T-helper 9 cell (primary cell): ENCODE measurements at places on chromosomes 2 and 18.

DNA sequence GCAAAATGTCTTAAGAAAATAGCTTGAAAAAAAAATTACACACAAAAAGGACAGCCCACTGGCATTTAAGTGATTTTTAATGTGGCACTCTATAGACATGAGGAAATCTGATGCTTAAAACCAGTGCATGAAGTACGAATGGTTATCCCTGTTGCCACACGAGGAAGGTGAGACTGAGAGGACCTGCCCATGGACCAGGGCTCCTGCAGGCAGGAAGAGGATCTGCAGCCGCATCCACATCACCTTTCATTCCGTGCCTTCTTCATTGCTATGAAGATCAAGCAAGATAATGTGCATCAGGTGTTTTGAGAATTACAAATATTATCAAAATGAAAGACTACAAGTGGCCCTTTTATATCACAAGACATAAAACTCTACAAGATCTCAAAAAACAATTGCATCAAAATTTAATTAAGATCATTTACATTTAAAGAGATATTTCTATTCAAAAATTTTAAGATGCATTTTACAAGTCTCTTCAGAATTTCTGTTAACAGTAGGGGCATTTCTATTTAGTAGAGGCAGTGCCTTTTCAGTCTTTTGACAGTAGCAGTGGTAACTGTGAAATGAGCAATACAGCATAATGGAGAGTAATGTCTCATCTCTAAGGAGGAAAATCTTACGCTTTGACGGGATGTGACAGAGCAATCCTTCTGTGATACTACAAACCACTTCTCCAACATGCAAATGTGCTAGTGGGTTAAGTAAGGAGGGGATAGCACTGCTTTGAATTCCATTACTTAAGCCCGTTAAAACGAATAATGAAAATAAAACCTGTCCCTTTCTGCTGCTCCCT lies 83.4 kb downstream of the SLC5A7 start:
- no peak for DNase-seq

GRCh38 chr2:150107816-150108215 lies 379.7 kb downstream of the RND3 start:
- DNase-seq = no peak

DNA sequence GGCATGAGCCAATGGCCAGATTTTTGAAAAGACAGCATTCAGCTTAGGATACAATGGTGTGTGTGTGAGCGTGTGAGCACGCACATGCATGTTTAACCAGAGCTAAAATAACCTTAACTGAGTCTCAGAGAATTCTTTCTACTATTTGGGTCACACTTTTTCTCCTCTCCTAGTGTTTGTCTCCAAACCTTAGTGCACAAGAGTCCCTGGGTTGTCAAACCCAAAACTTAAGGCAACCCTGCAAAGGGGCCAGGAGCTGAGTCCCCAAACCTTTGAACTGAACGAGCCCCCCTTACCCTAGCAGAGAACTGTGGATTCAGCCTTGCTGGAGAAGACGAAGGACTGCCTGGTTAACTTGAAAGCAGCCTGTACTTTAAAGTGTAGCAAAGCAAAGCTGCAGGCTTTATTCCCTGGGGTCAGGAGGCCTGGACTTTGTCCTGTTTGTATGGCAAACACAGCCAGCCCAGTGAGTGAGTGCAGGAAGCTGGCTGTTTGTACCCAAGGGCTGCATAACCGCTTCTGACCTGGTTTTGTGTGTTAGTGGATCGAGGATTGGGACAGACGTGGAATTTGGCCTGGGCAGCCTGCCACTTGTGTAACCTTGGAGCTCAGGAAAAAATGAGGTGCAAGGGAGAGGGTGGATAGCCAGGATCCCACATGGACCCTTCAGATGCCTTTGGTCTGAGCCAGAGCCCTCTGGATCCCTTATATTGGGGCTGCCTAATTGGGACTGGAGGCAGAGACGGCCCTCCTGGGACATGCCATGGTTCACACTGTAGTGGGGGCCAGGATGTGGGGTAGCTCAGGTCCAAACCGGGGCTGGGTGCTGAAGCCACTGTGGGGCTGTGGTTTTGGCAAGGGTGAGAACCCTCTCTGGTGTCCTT lies 6.4 kb upstream of the PSMD1 start:
- DNase-seq = no peak

- no peak for DNase-seq
Measured at GRCh38 chr2:26025509-26025908, 8.4 kb upstream of the RAB10 start.

GRCh38 chr2:109216332-109216731 lies 87.3 kb downstream of the SH3RF3 start:
- DNase-seq = no peak

GRCh38 chr2:113888641-113889470 lies 1.0 kb upstream of the ACTR3 start:
- no peak for DNase-seq

GRCh38 chr18:74155276-74155675 lies 7.0 kb downstream of the TIMM21 start:
- no peak for DNase-seq

- DNase-seq = no peak
Measured at GRCh38 chr18:45958027-45958426, 9.1 kb downstream of the EPG5 start.

GRCh38 chr2:212042562-212042961 lies 496.0 kb downstream of the ERBB4 start:
- no peak for DNase-seq

GRCh38 chr2:114010001-114010400 lies 120.1 kb downstream of the ACTR3 start:
- no peak for DNase-seq

- DNase-seq = no peak
Measured at GRCh38 chr18:22683196-22683676, 249.9 kb upstream of the RBBP8 start.

DNA sequence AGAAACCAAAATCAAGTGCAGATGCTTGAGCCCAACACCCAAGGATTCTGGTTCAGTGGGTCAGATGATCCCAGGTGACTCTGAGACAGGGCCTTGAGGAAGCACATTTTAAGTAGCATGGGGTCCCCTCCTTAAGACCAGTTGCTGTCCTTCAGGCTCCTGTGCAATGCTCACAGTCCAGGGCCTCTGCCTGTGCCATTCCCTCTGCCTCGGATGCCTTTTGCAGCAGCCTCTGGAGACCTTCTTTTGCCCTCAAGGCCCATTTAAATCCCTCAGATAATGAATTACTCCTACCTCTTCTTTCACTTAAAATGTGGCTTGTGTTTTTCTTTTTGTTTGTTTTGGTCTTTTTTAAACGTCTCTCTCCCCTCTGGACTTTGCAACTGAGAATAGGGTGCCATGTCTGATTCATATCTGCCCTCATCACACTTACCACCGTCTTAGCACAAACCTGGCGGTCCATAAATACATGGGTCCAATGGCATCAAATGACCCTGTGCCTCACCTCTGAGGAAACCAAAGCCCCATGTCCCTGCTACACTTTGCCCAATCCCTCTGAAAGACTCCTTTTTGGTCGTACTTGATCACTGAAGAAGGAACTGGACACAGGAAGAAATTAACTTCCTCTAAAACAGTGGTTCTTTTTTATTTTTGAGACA lies 14.2 kb downstream of the ACTG2 start:
- no peak for DNase-seq

DNA sequence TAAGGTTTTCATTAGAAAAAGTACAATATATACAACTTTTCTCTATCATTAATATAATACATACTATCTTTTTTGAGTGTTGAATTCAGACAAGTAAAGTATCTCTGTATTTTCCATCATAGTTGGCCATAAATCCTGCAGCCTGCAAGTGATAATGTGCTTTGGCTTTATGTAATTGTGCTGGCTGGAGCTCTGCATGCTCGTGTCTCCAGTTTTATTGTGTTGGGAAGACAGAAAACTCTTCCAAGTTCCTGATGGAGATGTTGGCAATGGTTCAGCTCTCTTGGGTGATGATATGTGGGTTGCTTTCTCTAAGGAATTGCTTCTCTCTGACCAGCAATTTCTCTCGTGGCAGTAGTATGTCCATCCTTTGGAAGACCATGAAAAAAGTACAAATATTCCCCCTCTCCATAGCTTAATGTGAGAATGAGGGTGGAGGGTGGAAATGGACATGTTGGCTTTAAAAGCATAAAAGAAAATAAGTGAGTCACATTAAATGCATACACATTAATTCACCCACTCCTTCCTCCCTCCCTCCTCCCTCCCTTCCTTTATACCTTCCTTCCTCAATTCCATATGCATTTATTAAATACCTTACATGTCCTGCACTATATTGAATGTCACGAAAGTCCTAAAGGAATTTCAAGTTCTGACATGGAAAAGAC lies 344.2 kb downstream of the MTX2 start:
- no peak for DNase-seq

DNA sequence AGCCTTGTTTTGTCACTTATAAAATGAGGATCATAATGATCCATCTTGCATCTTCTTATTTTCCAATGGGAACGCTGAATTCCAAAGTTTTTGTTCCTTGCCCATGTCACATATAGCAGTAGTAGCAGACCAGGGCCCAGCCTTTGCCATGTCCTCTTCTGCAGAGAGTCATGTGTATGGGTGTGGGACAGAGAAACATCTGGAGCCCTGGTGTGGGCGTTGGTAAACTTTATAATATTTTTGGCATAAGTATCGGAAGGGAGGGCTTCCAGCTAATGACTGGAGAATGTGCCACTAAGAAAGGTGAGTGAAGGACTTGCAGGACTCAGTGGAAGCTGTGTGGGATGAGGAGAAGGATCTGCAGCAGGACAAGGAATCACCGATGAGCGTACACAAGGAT lies 157.2 kb downstream of the NCKAP5 start:
- DNase-seq = no peak

DNA sequence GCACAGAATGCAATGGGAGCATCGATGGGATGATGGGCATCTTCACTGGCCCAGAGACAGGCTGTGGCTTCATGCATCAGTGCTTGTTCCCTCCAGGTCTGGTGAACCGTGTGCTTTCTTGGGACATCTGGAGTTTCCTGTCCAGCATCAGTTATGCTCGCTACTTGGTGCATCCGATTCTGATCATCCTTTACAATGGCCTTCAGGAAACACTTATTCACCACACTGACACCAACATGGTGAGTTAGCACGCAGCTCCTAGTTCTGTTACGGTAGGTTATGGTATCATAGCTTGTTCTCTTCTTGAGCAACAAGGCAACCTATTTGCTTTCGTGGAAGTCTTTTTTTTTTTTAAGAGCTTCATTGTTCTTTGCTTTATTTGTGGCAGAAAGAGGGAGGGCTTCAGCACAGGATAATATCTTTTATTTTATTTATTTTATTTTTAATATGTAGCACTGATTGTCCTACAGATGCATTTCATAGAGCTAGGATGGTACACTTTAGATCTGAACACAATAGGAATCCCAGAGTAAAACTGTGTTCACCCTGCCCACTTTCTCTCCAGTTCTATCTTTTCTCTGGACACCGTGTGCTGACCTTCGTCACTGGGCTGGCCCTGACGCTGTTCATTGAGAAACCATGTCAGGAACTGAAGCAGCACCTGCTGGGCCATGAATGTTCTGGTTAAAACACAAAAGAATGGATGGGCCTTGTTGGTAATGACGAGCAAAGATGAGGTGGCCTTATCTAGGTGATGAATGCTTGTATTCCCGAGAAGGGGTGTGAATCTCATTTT lies 71.2 kb upstream of the SEC11C start:
- DNase-seq = no peak

- no peak for DNase-seq
Measured at GRCh38 chr2:240689975-240690374, 1.7 kb upstream of the AQP12A start.

- no peak for DNase-seq
Measured at GRCh38 chr2:71535526-71535925, 82.2 kb downstream of the DYSF start.

DNA sequence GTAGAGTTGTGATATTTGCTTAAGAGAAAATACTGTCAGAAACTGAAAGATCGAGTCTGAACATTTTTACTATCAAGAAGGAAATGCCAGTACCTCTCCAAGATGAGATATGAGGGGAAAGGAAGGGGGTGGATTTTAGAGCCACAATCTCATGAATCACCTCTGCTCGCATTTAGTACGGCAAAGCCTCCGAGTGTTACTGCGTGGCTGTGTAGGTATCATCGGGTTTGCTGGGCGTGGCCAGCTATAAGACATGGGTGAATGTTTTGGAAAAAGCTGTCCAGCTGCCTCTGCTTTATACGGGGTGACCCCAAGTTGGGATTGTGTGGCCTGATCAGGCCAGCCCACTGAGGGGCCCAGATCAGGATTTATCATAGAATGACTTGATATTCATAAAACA lies 826.4 kb downstream of the SOCS6 start:
- no peak for DNase-seq

DNA sequence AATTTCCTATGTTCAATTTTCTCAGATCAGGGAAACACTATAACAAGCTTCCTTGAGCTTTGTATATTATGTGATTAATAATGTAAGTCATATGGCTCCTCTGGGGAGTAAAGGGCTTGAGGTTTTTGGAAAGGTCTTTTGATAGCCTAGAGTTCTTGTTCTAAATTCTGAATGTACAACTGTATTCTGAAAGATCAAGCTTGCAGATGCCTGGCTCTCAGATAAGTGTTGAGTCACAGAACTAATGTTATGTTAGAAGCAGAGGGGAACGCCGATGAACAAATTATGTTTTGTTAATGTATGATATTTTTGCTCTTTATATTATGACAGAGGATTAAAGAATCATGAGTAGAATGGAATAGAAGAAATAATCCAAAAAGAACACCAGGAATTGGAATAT lies 170.1 kb downstream of the RPRM start:
- no peak for DNase-seq
